ENCODE measurements at places on chromosomes 11 and 22.

GRCh38 chr11:80719292-80719646 lies 1278.4 kb upstream of the TENM4 start:
- no peak for ATAC-seq

DNA sequence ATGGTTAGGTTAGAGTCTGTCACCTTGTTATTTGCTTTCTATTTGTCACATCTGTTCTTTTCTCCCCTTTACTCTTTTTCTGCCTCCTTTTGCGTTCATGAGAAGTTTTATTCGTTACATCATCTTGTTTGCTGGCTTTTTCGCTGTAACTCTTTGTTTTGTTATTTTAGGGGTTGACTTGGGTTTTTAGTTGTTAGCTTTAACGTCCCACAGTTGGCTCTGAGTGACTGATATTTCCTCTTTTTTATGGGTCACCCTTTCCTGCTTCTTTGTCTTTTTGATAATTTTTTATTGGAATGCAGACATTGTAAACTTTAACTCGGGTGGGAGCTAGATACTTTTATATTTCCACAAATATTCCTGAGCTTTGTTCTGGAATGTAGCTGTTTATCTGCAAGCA lies 13.3 kb upstream of the TNNT3 start:
- ATAC-seq = no peak

DNA sequence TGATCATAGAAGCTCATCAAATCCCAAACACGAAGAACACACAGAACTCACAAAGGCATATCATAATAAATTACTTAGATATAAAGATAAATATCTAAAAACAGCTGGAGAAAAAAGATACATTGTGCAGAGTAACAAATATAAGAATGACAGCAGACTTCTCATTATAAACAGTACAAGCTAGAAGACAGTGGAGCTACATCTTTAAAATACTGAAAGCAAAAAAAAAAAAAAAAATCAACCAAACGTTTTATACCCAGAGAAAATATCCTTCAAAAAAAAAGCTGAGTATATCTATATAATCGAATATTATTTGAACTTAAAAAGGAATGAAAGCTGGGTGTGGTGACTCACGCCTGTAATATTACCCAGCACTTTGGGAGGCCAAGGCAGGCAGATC lies 90.0 kb downstream of the SBF2 start:
- ATAC-seq = no peak

DNA sequence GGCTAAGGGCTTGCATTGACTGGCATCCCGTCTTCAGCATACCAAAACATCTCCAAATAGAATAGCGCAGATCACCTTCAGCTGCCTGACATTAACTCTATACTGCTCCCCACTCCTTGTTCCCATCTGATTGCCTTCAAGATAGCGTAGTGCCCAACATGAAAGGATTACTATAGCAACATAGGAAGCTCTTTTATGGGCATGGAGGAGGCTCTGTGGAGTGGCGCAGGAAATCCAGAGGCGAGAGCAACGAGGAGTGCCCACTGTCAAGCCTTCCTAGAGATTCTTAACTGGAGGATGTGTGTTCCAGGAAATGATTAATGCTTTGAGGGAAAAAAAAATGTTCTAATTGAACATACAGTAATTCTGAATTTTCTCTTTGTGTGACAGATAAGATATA lies 213.3 kb downstream of the CADM1 start:
- peak; percentile 82 for ATAC-seq

DNA sequence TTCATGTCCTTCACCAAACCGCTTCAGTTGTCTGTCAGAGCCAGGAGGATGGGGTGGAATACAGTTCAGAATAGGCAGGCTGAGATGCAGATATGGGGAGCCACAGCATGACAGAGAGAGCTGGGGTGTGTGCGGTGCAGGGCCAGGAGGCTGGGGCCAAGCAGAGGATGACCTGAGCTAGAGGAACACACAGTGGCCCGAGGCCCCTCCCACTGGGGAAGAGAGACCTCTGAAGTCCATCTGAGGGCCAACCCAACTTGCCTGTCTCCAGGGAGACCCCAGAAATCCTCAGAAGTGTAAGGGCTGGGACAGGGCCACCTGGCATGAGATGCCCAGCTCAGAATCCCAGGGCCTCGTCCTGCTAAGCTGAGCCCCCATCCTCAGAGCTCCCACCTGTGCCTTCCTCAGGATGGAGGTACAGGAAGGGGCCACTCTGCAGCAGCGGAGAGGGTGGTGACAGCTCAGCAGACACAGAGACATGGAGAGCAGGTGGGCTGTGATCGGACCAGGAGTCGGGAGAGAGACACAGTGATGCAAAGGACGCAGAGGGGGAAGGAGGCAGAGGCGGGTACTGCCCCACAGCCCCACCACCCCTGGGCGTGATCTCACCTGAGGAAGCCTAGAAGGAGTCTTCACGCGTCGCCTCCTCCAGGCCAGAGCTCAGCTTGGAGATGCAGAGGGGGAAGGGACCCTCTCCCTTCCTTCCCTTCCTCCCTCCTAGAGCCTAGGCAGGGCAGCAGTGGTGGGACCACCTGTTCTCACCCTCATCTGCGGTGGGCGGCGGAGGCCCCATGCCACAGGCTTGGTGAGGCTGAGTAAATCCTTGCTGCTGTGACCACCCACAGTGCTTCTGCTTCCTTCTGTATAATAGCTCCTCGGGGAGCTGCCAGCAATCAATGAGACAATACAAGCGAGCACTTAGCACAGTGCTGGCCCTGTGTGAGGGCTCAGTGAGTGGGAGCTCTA lies 9.1 kb upstream of the TUB start:
- ATAC-seq = no peak

DNA sequence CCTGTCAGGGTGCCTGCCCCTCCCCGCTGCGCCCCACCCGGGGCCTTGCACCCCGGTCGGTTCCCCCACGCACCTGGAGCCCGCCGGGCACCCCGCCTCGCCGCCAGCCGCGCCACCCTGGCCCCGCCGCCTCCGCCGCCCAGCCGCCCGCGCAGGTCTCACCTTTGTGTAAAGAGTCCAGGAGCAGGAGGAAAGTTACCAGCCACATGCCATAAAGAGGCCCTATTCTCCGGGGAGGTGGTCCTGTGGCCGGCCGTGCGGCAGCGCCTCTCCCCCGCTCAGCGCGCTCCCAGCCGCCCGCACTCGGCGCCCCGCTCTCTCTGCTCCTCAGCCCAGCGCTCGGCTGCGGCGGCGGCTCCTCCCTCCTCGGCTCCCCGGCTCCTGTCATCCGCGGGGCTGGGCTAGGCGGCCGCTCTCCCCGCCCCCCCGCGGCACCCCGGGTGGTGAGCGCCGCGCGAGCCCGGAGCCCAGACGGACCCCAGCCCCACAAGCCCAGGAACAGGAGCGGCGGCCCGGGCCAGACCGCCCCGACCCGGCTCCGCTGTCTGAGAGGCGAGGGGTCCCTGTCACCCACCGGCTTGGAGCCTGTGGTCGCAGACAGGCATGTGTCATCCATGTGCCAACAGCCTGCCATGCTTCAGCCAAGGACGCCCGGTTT lies at the start of gene DSCAML1:
Gene DSCAML1 (minus strand): TSS at position 345 of the 658 bp plus-strand sequence. CDS start 137 bp downstream, at position 208.
- no peak for ATAC-seq

DNA sequence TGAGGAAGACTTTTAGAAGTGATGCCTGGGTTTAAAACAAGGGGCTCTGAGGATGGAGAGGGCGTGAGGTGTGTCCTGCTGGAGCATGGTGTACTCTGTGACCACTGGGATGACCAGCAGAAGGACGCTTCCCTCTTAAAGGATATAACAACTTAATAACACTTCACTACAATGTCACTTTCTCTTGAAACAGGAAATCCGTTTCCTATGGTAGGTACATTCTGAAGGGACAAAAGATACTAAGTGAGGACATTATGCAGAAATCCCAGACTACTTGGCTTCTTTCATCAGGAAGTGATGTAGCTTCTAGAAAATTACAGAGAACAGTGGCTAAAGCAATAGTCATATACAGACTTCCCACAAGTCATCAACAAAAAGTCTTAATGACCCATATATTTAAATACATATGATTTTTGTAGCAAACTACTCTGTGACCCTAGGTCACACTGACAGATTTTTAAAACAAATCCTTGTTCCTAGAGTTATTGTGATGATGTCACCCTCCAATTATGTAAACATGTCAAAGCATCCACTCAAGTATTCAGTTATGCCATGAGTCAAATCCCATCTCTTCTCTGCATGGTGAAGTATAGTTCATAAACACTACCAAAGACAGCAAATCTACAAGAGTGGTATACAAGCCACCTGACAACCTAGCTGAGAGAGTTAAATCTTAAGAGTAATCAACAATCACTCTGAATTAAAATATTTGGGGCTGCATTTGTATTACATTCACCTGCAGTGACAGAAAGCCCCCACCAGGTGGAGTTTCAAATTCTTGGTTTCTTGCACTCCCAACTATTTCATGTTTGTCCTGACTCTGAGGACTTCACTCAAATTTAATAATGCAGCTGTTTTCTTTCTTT lies 32.8 kb downstream of the PITPNB start:
- peak; percentile 77 for ATAC-seq

GRCh38 chr11:101889767-101890166 lies 25.0 kb upstream of the CEP126 start:
- no peak for ATAC-seq

Data from SK-N-SH treated with all-trans-retinoic acid at 6 μM for 48 hours (cell line).